Activated T-cell treated with anti-CD3 and anti-CD28 coated beads, Interleukin-2, amount 50 U/mL, for 72 hours (primary cell): ENCODE measurements at places on chromosomes 4 and X. TPM values are rescaled to one million over a fixed set of nuclear protein-coding genes. Genes with fewer than 3 reads are reported as not detected.
A peak's percentile ranks its signal among the peaks of the same experiment; 100 is the strongest.

GRCh38 chrX:14050709-14051108 is 21.0 kb upstream of the GEMIN8 start:
- no peak overlapping the region for H3K27ac ChIP-seq
- H3K4me1 ChIP-seq = no peaks in the 10 kb centered on the region
- no peaks in the 10 kb centered on the region for H3K36me3 ChIP-seq
- no peak for DNase-seq
- H3K4me3 ChIP-seq = no peak overlapping the region

DNA sequence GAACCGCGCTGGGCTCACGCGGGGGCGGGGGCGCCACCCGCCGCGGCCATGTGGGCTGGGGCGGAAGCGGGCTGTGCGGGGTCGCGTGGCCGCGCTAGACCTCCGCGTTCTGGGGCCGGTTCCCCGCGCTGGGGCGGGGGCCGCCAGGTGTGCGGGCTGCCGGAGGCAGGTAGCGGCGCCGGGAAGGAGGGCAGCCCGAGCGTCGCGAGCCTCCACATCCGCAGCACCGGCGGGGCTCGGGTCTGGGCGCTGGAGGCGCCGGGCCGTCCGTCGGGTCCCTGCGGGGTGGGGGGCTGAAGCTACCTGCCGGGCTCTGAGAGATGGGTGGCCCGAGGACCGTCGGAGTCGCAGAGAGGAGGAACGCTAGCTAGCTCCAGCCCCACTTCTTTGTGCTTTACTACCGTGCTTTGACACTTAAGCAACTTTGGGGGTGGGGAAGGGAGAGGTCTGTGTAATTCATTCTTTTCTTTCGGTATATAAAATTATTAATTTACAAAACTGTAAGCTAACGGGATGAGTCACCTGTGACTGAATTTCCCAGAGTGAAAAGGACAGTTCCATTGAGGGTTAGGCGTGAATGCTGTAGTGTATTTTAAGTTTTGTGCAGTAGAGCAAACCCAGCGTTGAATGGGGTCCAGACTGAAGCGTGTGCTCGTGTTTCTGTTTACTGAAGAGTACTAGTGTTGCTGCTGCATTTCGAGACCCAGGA is 689 bp downstream of the METAP1 start:
- peak overlapping the region; percentile 81 for H3K4me3 ChIP-seq
- no peaks in the 10 kb centered on the region for H3K27me3 ChIP-seq
- peak overlapping the region; percentile 66 for H3K27ac ChIP-seq
- DNase-seq = no peak
- H3K36me3 ChIP-seq = no peaks in the 10 kb centered on the region

GRCh38 chr4:819401-820229 is 6.3 kb downstream of the CPLX1 start:
- no peaks in the 10 kb centered on the region for H3K4me1 ChIP-seq
- H3K4me3 ChIP-seq = no peak overlapping the region
- H3K27ac ChIP-seq = no peak overlapping the region
- peaks cover 54% of the 10 kb centered on the region for H3K27me3 ChIP-seq

NDNF gene
- total RNA-seq = 0.35 TPM

- DNase-seq = no peak
- peaks cover 6% of the 10 kb centered on the region for H3K36me3 ChIP-seq
- H3K4me3 ChIP-seq = peak overlapping the region; percentile 57
- no peaks in the 10 kb centered on the region for H3K27me3 ChIP-seq
- H3K4me1 ChIP-seq = peaks cover 37% of the 10 kb centered on the region
These were observed 4.6 kb downstream of the CTBP1 start for GRCh38 chr4:1244081-1244977.

NWD2 gene
- total RNA-seq = not detected

TCP11X2 gene
- total RNA-seq = not detected

GRCh38 chrX:15310117-15310516 is 5.3 kb downstream of the ASB11 start:
- peaks cover 10% of the 10 kb centered on the region for H3K27me3 ChIP-seq
- DNase-seq = no peak
- H3K36me3 ChIP-seq = no peaks in the 10 kb centered on the region

- peak; percentile 37 for DNase-seq
- H3K27me3 ChIP-seq = peaks cover 35% of the 10 kb centered on the region
- no peak overlapping the region for H3K27ac ChIP-seq
- H3K36me3 ChIP-seq = no peaks in the 10 kb centered on the region
- no peaks in the 10 kb centered on the region for H3K4me1 ChIP-seq
These were observed 62.5 kb downstream of the WFS1 start for GRCh38 chr4:6332042-6332668.

RAI2 gene
- 0.82 TPM for total RNA-seq

SMPX gene
- not detected for total RNA-seq

SFRP2 gene
- total RNA-seq = not detected

RASSF6 gene
- total RNA-seq = not detected

DNA sequence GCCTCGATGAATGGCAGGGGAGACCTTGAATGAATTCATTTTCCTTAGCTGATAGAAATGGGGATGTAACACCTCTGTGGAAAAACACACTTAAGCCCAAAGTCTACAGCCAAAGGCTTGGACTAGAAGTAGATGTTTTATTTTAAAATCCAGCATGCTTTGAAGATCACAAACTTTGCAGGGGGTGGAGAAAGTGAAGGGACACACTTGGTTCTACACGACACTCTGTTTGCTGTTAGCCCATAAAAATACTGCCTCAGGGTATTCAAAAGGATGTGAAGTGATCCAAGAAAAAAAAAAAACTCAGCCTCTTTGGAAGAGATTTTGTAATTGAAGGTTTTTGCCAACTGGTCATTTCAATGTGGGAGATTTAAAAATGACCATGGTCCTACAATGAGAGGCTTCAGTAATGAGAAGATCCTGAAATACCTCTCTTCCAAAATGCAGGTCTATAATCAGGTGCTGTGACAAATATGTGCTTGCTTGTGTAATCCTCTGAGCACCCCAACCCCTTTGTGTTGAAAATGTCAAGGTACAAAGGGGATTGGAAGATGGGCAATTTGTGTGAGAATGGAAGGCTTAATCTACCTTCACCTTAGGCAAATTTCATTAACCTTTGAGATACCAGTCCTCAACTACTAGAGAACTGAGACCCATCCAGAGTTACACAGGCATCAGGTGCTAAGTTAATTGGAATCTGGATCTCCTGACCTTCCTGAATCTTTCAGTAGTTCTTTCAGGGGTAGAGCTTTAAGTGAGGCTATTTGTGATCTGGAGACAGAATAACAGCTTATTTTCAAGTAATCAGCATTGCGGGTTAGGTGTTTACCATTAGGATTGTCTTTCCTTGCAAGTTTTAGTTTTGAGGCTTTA is 82.5 kb downstream of the HS6ST2 start:
- H3K27me3 ChIP-seq = peaks cover 62% of the 10 kb centered on the region
- no peak overlapping the region for H3K4me3 ChIP-seq
- no peak overlapping the region for H3K27ac ChIP-seq
- no peaks in the 10 kb centered on the region for H3K4me1 ChIP-seq

DNA sequence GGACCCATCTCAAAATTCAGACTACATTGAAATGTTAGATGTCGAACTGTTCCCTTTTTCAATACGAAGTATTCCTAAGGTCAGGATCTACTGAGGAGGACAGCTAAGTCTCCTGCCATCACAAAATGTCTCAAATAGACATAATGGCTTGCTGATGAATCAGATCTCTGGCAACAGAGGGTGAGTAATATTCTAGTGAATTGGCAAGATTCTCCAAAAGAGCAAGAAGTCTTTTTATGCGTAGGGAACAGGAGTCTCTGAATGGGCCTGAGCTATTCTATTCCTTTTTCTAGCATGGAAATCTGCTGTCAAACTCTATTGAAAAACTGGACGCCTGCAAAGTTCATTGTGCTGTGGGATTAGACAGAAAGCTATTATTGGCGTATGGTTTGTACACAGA is 145.4 kb downstream of the FNIP2 start:
- DNase-seq = no peak
- H3K4me3 ChIP-seq = no peak overlapping the region

DNA sequence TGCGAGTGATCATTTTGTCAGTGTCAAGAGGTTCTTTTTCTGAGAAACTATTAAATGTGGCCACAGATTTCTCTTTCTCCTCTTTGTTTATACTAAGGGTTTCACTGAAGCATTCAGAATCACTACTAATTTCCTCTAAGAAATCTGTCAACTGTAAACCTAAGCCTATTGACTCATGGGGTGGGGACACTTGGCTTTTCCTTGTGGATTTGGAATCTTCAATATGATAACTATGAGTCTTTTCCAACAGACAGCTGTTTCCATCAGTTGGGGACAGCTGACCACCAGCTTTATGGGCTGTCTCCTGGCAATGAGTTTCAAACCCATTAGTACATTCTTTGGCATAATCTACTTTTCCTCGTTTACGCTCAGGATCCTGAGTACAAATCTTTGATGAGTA is 13.8 kb downstream of the PGRMC1 start:
- H3K4me3 ChIP-seq = no peak overlapping the region
- H3K27me3 ChIP-seq = peaks cover 20% of the 10 kb centered on the region
- H3K4me1 ChIP-seq = peaks cover 7% of the 10 kb centered on the region
- no peak overlapping the region for H3K27ac ChIP-seq
- no peak for DNase-seq

GRCh38 chrX:8730812-8731558 is 952 bp downstream of the ANOS1 start:
- H3K4me3 ChIP-seq = peak overlapping the region; percentile 34
- H3K36me3 ChIP-seq = no peaks in the 10 kb centered on the region
- H3K27ac ChIP-seq = no peak overlapping the region
- H3K4me1 ChIP-seq = no peaks in the 10 kb centered on the region
- H3K27me3 ChIP-seq = peaks cover 52% of the 10 kb centered on the region

- no peak overlapping the region for H3K4me3 ChIP-seq
- H3K36me3 ChIP-seq = no peaks in the 10 kb centered on the region
- H3K27me3 ChIP-seq = no peaks in the 10 kb centered on the region
These were observed 694.8 kb upstream of the INTU start for GRCh38 chr4:126937846-126938422.

DNA sequence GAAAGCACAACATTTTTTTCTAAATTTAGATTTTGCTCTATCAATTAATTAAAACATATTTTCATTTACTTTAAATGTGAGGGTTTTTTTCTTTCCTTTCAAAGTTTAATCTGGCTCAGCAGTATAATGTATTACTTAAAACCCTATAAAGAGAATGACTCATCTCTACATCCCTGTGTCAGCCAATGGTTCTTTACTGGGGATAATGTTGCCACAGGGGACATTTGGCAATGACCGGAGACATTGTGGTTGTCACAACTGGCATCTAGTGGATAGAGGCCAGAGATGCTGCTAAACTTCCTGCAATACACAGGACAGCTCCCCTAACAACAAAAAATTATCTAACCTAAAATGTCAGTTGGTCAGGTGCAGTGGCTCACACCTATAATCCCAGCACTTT is 53.8 kb downstream of the SYNPO2 start:
- no peaks in the 10 kb centered on the region for H3K36me3 ChIP-seq
- DNase-seq = no peak
- peaks cover 7% of the 10 kb centered on the region for H3K27me3 ChIP-seq
- no peaks in the 10 kb centered on the region for H3K4me1 ChIP-seq

- H3K27ac ChIP-seq = peak within 1 kb of the TSS; percentile 90
- DNase-seq = peak; percentile 88
- no peaks in the 10 kb centered on the region for H3K36me3 ChIP-seq
These were observed at the start of gene RRAGB for GRCh38 chrX:55717521-55718497. Gene RRAGB, plus strand, starts transcription at chrX:55717749. Its CDS starts 579 bp downstream, at chrX:55718328.

WDR17 gene
- total RNA-seq = 0.63 TPM

DNA sequence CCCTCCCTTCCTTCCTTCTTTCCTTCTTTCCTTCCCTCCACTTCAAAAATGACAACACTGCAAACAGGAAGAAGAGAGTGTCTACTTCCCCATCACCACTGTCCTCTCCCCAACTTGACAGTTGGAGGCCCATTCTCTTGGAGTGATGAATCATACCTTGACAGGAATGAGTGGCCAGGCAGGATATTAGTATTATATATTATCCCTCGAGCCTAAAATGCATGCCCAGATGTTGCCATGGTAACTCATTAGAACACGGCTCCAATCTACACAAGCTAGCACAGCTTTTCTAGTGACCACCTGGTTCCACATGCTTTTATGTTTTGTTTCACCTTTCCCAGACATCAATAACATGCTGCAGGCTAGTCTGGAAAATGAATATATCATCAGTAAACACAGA is 71.3 kb upstream of the LHFPL1 start:
- DNase-seq = no peak
- no peak overlapping the region for H3K27ac ChIP-seq
- H3K36me3 ChIP-seq = no peaks in the 10 kb centered on the region
- no peak overlapping the region for H3K4me3 ChIP-seq
- H3K27me3 ChIP-seq = peaks cover 34% of the 10 kb centered on the region

DNA sequence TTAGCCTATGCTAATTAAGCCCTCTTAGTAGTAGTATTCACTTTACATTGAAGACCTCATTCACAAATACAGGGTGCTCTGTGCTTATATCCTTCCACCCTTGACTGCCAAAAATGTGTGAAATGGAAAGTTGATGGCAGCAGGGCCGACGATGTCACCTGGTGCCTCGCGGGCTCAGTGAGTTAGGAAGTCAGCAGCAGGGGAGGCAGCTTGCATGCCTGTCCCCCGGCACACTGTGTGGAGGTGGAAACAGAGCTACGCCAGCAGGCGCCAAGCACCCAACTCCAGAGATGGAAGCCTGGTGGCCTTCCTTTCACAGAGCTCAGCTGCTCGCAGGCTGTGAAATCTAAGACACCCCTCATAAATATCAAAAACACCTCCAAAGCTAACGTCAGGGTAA is 8.4 kb downstream of the MSL3 start:
- peak overlapping the region; percentile 89 for H3K27ac ChIP-seq
- peaks cover 77% of the 10 kb centered on the region for H3K4me1 ChIP-seq
- peaks cover 43% of the 10 kb centered on the region for H3K36me3 ChIP-seq
- no peaks in the 10 kb centered on the region for H3K27me3 ChIP-seq
- DNase-seq = no peak

GRCh38 chr4:75321484-75321883 is 192.7 kb downstream of the RCHY1 start:
- DNase-seq = no peak
- no peak overlapping the region for H3K27ac ChIP-seq
- no peaks in the 10 kb centered on the region for H3K36me3 ChIP-seq
- H3K4me3 ChIP-seq = no peak overlapping the region

GRCh38 chr4:159145318-159145991 is 42.6 kb downstream of the RAPGEF2 start:
- H3K36me3 ChIP-seq = no peaks in the 10 kb centered on the region
- no peaks in the 10 kb centered on the region for H3K27me3 ChIP-seq
- no peak overlapping the region for H3K27ac ChIP-seq
- no peak overlapping the region for H3K4me3 ChIP-seq
- no peak for DNase-seq

EPGN gene
- 0.43 TPM for total RNA-seq

GLOD5 gene
- not detected for total RNA-seq

ETDA gene
- total RNA-seq = not detected

- H3K36me3 ChIP-seq = no peaks in the 10 kb centered on the region
- no peak overlapping the region for H3K27ac ChIP-seq
- DNase-seq = no peak
- H3K4me1 ChIP-seq = no peaks in the 10 kb centered on the region
- H3K27me3 ChIP-seq = no peaks in the 10 kb centered on the region
These were observed 190.6 kb upstream of the NEIL3 start for GRCh38 chr4:177119021-177119471.

ARHGEF9 gene
- 38.6 TPM for total RNA-seq

GRCh38 chrX:43676971-43677572 is 21.0 kb downstream of the MAOA start:
- no peak overlapping the region for H3K27ac ChIP-seq
- no peak overlapping the region for H3K4me3 ChIP-seq
- DNase-seq = no peak
- H3K36me3 ChIP-seq = no peaks in the 10 kb centered on the region

GRCh38 chrX:19658030-19658429 is 142.7 kb upstream of the MAP3K15 start:
- no peak for DNase-seq
- no peaks in the 10 kb centered on the region for H3K27me3 ChIP-seq
- no peak overlapping the region for H3K27ac ChIP-seq
- H3K36me3 ChIP-seq = peaks cover 1% of the 10 kb centered on the region
